ENCODE measurements at places on chromosomes 7 and 10.

- DNase-seq, result no peak
Observed at GRCh38 chr10:114638821-114639625, 19.1 kb downstream of the ABLIM1 start.

DNA sequence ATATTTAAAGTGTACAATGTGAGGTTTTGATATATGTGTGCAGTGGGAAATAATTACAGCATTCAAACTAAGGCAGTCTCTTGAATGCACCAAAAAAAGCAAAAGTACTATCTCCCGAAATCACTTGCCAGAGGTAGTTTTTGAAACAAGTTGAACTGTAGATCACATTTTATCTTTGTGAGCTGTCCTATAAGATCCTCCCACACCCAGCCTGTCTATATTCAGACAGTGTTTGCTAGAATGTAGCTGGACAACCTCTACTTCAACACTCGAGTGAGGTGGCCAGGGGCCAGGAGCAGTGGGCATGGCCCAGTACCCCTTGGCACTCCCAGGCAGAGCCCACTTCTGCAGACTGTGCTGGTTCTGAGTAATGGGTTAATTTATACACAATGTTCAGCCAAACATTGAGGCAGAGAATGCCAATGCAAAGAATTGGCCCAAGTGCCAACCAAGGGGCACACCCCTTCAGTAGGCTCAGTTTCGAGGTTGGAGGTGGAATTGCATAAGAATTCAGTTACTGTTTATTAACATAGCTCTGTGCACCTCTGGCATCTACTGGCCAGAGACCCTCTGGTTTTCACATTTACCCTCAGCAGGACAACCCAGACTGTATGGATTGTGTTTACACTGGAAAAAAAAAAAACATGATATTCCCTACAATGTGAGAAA is 70.5 kb downstream of the AHR start:
- no peak for DNase-seq

DNA sequence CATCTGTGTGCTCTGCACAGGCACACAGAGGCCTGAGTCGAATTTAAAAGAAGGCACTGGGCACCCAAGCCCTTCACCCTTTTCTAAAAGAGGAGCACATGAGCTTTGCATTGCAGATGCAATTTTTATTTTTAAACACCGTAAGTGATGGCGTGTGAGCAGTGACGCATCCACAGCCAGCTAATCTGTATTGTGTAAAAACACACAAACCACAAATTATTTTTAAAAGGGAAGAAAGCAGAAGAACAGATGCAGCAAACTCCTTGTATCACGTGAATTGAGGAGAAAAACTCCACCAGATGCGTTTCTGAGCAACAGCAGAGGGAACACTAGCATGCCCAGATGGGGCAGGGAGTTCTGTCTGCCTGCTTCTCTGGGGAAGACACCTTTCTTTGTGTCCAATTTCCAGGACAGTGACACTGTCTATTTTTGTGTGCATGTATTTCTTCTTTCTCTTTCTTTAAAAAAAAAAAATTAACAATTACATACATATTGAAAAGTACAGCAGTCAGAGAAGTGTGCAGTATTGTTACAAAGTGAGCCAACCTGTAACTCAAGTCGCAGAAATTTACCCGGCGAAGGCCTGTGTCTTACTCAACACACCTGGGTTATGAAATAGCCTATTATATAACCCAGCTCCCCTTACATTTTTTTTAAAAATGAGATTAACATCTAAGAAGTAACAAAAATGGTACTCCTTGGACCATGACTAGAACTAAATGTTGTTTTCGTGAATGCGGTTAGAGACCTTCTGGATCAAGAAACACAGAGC is 39.2 kb downstream of the EEPD1 start:
- no peak for DNase-seq

GRCh38 chr10:95544783-95545500 is 16.2 kb downstream of the SORBS1 start:
- DNase-seq, result no peak

GRCh38 chr10:129712000-129712399 is 245.0 kb downstream of the MGMT start:
- no peak for DNase-seq

GRCh38 chr7:73504920-73505319 is 17.2 kb downstream of the BAZ1B start:
- DNase-seq, result no peak

DNA sequence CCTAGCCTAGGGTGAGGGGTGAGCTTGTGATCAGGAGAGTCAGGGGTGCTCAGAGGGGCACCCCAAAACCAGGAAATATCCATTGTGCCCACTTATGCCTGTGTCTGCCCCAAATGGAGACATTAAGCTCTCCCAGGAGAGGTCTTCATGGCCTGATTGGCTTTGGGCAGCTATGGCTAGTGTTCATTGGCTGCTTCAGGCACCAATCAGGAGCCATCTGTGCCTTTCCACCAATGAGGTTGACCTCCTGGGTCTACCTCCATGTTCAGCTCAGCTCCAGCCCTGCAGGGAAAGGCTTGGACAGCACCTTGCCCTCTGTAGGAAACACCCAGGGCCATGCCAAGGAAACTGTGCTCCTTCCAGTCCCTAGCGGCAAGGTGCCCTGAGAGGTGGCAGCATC is 23.9 kb upstream of the HSPB1 start:
- no peak for DNase-seq

DNA sequence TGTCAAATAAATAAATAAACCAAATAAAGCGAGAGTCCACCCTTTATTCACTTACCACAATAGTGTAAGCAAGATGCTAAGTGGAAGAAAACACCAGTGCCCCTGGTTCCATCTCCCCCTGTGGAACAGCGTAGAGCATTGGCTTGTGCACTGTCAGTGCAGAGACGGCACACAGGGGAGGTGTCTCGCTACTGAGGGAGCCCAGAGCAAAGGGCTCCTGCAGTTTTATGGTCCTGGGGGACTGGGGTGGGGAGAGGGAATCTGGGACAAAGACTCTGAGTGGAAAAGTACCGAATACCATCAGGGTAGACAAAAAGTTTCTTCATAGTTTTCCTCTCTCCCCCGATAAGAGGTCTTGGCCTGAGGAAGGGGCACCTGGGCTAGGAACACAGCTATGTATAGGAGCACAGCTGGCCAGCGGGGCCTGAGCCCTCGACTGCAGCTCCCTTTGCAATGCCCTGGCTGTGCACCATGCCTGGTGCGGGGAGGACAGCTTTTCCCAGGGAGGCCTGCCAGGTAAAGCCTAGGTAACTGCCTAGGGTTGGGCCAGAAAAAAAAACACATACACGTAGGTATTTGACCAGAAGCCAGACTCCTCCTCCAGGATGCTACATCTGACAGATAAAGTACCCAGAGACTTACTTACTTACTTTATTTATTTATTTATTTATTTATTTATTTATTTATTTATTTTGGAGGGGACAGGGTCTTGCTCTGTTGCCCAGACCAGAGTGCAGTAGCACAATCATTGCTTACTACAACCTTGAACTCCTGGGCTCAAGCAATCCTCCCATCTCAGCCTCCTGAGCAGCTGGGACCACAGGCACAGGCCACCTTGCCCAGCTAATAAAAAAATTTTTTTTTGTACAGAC is 88.8 kb upstream of the KIF5B start:
- DNase-seq, result no peak

DNA sequence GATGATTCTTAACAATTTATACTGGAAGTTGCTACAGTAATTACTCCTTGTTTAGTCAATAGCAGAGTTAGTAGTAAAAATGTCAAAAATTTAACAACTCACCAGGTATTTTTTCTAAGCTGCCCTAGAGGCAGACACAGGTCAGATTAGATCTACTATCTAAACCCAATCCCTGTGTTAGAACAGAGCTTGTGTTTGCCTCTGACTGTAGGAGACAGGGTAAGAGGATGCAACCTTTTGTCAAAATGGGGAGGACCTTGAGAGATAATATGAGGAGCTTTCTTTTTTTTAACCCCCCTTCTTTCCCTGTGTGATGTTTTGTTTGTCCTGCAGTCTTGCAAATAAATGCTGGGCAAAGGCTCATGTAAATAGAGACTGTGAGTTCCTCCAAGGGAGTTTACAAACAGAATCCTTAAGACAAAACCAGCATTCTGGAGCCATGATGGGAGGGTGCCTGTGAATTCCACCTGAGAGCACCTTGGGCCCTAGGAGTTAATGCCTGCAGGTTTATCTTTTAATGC is 353.1 kb downstream of the GATA3 start:
- DNase-seq, result no peak

DNA sequence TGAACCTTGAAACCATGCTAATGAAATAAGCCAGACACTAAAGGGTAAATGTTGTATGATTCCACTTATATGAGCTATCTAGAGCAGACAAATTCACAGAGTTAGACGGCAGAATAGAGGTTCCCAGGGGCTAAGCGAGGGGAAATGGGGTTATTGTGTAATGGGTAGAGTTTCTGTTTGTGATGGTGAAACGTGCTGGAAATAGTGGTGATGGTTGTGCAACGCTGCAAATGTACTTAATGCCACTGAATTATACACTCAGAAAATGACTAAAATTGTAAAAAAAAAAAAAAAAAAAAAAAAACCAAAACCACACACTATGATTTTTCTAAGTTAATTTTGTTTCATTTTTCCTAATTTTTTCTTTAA is 30.0 kb downstream of the SFXN4 start:
- no peak for DNase-seq

- DNase-seq, result no peak
Observed at GRCh38 chr10:36185097-36185496, 543.0 kb upstream of the FZD8 start.

- no peak for DNase-seq
Observed at GRCh38 chr10:31883397-31883796, 45.2 kb downstream of the ARHGAP12 start.

GRCh38 chr7:69817121-69817520 is 218.8 kb downstream of the AUTS2 start:
- no peak for DNase-seq

DNA sequence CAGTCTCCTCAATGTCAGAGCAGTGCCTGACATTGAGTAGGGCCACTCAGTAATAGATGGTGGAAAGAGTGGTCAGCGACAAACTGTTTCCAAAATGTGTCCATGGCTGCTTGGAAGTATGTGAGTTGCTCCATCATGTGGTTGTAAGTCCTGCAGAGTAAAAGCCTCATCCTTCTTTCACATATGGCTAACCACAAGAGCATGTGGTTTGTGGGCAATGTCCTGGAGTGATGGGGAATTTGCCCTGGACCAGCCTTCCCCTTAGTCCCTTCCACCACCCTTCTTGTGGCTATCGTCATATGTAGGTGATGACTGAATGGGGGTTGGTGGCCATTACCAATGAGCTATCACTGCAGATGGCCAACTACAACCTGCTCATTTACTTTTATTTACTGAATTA is 33.0 kb upstream of the PLXNA4 start:
- DNase-seq, result no peak

DNA sequence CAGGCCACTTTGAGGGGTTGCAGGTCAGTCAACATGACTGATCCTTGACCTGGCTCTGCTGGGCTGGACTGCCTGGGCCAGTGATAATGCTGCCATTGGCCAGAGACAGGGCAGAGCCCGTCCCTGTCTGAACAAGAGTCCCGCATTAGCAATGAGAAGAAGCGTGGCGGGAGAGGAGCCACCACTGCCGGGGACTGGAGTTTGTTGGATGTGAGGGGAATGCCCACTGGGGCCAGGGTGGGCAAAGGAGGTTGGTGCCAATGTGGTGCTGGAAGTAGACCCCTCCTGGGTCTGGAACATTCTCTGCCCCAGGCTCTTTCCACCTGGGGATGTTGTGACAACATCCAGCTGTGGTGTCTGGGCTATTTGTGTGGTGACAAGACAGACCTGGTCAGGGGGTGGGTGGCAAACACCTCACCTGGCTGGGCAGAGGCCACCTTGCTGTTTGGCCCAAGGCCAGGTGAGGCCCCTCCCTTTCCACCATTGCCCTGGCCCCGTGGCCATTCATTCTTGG is 7.6 kb downstream of the SAP25 start:
- no peak for DNase-seq

DNA sequence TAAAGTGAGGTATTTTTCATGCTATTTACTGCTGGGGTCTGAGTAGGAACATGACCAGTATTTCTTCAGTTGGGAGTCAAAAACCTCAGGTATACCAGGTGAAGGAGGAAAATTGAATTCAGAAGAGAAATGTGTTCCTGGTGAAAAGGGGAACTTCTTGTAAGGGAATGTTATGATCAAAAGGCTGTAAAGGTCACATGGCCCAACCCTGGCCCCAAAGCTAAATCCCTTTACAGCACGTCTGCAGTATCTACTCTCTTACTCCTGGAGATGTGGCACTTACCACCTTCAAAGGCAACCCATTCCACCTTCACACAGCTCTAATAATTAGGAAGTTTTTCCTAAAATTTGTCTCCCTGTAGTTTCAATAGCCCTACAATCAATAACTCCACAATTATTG is 15.2 kb downstream of the PIK3AP1 start:
- no peak for DNase-seq

GRCh38 chr7:127799535-127800305 is 147.7 kb downstream of the SND1 start:
- no peak for DNase-seq

DNA sequence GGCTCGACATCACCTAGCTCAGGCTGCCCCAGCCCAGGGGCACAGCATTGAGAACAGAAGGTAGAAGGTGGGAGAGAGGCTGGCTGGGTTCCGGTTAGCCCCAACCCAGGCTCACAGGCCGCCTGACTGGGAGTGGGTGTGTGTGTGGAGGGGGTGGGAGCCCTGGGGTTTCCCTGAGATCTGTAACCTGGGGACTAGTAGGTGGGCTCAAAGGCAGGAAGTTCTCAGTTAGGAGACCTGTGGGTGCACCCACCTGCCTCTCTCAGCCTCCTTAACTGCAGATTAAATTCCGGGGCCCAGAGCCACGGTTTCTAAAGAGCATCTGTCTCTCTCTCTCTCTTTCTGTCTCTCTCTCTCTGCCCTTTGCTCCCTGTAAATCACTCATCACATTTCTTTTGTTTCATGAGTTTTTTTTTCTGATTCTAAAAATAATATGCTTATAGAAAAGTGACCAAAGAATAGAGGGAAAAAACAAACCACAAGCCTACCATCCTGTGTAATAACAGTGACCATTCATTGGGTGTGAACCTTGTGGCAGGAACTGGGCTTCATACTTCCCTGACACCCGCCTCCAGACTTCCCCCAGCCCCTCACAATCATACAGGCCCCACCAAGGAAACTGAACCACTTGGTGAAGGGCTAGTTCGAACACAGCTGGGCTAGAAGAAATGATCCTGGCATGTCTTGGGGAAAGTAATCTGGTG is 83.4 kb upstream of the SMNDC1 start:
- peak; percentile 46 for DNase-seq

- no peak for DNase-seq
Observed at GRCh38 chr7:114822844-114823243, 99.0 kb upstream of the MDFIC start.

Measured in activated naive CD4-positive, alpha-beta T cell treated with anti-CD3 and anti-CD28 coated beads, Interleukin-2, amount 50 U/mL, for 16 hours (primary cell).